ENCODE measurements at places on chromosomes 7 and 10.

DNA sequence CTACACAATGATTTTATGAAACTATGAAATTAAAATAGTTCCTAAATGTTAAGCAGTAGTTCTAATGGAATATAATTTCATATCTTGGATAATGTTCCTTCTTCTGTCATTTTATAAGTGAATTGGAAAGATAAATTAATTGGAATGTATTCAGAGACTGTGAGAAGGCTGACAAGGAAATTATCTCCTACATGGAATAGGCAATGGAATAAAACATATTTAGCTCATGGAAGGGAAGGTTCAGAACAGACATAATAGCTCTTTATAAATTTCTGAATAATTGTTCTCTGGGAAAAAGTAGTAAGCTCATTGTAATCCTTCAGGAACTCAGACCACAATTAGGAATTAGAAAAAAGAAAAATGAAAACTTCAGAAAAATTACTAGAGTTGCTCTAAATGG lies 1172.3 kb upstream of the SORCS1 start:
- DNase-seq: no peak

GRCh38 chr10:85986777-85987176 lies 379.8 kb downstream of the GRID1 start:
- DNase-seq: no peak

DNA sequence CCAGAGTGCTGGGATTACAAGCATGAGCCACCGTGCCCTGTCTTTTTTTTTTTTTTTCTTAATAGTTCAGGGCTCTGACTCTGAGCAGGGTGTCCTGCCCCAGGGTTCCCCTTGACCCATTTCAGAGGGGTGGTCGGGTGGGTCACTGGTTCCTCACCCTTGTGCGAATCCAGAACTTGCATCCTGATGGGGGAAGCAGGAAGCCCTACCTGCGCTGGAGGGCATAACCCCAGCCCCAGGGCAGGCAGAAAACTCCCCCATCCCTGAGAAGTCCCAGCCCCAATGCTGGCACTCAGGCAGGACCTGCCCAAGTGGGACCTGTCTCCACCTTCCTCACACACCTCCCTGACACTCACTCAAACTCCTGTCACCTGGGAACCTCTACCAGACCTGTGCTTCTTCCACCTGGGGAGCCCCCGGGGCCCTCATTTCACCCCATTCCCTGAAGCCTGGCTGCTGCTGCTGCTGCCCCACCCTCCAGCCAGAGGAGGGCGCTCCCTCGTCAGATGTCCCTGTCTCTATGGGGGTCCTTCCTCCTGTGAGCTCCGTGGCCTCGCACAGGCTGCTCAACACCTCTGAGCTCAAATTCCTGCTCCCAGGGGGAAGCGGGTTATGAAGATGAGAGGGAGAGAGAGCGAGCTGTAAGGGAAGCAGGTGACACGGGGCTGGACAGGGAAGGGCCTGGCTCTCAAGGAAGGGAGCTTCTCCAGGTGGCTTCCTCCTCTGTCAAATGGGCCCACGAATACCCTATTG lies 15.1 kb upstream of the ZNF273 start:
- peak; percentile 67 for DNase-seq

DNA sequence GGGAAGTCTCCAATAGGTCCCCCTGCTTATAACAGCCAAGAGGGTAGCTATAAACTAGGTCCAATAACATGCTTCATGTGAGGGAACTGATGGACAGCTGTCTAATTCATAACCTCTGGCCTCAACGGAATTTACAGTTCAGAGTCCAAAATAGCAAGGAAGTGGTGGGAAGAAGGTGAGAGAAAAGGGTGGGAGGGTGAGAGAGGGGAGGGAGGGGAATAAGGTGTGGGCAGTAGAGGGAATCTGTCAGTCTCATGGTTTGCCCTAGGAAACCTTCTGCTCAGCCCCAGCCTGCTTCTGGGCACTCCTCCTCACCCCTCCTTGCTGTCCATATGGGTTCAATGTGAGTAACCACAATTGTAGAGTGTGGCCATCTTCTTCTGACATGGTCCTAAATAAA lies 133.4 kb upstream of the ADO start:
- DNase-seq: no peak

DNA sequence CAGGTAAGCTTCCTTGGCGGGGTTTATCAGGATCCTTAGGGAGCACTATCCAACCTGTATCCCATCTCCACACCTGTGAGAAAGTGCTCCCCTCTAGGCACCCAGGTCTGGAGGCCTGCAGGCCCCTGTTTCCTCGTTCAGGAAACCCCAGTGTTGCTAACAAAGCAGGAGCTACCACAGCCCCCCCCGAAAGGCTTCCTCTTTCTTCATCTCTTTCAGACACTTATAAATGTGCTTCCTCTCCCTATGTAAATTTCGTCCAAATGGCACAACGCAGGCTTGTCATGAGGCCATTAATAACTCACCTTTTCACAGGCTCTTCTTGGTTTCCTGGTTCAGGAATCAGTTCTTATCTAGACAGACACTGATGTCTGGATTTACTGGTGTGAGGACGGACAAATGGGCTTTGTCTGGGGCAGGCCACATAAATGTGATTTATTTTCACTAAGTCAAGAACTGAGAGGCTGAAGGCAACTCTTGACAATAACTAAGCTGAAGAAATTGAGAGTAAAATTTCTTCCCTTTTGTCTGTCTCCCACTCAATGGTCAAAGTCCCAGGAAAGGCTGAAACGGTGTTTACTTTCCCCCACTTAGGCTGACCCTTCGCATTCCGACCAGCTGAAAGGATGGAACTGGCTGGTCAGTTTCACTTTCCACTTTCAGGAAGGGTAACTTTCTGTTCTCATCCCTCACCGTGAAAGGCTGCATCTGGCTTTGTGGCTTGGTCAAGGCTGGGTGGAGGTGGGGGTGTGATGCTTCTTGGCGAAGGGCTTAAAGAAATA lies 46.8 kb downstream of the PIK3AP1 start:
- no peak for DNase-seq

- no peak for DNase-seq
Observed at GRCh38 chr7:156515911-156516790, 124.4 kb upstream of the RNF32 start.

DNA sequence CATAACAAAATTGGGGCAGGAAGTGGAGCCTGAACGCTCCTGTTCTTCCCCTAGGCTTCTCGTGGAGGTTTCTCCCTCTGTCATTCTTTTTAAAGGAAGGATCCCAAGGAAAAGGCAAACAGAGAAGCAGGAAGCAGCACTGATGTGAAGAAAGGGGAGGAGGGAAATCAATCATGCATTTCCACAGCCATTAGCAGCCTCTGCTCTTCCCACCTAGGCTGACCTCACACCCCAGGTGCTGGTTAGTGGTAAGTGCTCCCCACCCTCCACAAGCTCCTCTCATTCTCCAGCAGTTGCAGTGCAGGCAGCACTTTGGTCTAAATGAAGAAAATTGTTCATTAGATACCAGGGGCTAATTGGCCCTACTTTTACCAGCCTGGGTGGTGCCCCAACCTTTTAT lies 2.6 kb downstream of the CRHR2 start:
- no peak for DNase-seq

DNA sequence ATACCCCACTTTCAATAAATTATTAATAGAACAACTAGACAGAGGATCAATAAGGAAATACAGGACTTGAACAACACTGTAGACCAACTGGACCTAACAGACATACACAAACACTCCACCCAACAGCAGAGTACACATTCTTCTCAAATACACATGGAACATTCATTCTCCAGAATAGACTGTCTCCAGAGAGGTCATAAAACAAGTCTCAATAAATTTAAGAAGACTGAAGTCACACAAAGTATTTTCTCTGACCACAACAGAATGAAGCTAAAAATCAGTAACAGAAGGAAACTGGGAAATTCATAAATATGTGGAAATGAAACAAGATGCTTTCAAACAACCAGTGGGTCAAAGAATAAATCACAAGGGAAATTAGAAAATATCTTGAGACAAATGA lies 119.8 kb downstream of the SMURF1 start:
- DNase-seq: no peak

- no peak for DNase-seq
Observed at GRCh38 chr10:33869028-33869427, 534.6 kb upstream of the NRP1 start.

DNA sequence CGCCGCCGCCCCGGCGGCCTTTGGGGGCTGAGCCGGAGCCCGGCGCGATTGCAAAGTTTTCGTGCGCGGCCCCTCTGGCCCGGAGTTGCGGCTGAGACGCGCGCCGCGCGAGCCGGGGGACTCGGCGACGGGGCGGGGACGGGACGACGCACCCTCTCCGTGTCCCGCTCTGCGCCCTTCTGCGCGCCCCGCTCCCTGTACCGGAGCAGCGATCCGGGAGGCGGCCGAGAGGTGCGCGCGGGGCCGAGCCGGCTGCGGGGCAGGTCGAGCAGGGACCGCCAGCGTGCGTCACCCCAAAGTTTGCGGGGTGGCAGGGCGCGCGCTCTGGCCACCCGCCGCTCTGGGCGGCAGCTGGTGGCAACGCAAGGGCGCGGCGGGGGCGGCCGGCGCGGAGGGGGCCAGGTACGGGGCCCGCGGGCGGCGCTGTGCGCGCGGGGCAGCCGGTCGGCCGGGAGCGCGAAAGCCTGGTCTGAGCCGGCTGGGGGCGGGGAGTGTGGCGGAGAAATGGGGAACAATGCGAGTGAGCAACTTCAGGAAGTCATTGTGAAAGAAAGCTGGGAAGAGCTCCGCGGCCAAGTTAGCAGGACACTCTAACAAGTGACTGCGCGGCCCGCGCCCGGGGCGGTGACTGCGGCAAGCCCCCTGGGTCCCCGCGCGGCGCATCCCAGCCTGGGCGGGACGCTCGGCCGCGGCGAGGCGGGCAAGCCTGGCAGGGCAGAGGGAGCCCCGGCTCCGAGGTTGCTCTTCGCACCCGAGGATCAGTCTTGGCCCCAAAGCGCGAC lies at the start of gene IKZF1:
IKZF1 (plus strand) TSS at position 588 of the 782 bp plus-strand sequence. CDS start 14,346 bp downstream, outside the sequence.
- DNase-seq: peak; percentile 52

DNA sequence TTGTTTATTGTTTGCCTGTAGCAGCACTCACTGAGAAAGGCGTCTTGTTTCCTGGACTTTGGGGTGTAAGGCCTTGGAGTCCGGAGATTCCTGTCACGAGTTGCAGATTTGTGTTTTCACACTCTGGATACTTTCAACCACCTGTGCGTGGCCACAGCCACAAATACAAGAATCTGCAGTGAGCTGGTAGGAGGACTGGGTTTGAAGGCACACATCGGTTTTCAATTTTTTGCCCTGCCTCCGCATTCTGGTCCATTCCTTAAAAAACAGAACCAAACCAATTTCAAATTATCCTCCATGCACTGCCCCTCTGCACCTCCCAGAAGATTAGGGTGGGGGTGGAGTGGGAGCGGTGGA lies 619 bp downstream of the EXOC4 start:
- DNase-seq: no peak

DNA sequence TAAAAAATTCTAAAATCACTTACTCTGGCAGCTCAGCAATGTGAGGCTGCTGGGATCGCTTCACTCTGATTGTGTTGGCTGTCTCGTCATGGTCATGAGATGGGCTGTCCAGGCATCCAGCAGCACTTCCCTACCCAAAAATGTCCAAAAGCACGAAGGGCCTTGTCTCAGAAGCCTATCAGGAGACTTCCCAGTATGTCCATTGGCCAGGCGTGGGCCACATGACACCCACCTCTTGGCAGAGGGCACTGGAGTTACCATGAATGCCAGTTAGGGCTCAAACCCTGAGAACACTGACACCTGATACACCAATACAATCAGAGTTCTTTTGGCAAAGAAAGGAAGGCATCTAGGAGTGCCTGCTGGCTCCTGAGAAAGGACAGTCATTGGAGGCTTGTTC lies 27.0 kb upstream of the GLI3 start:
- no peak for DNase-seq

- no peak for DNase-seq
Observed at GRCh38 chr7:12069757-12070156, 141.3 kb upstream of the TMEM106B start.

DNA sequence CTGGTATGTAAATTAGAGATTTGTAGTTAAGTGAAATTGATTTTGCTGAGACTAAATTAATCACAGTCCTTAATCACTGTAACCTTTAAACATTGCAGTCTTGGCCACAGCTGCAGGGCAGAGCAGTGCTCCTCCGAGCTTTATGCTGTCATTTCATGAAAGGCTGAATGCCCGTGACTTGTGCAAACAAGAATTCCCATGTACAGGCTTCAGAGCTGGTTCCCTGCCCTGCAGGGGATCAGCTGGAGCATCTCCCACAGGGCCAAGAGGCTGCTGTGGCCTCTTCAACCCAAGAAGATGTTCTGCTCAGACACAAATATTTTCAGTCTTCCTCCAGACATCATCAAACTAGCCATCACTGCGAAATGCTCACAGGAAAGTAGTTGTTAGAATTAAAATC lies 419.1 kb downstream of the AUTS2 start:
- DNase-seq: no peak

DNA sequence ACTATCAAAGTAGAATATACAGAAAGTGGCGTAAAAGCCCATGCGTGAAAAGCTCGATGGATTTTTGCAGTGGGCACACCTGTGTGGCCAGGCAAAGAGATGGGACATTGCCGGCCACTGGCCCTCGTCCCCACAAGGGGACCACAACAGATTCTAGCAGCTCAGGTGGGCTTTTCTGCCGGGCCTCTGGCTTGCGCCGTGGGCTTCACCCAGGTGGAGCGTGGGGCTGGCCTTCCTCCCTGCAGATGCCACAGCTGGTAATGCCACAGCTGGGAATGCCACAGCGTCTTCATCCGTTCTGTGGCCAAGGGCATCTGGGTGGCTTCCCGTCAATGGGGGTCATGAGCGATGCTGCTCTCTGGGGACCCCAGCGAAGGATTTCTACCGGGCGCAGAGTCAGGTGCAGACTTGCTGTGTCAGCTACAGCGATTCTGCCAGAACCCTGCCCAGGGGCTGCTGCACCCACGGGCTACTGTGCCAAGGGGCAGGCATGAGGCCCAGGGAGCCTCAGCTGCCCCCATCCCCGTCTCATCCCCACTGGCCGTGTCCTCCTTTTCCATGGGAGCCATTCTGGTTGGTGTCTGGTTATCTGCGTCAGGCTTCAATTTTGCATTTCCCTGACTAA lies 52.5 kb upstream of the NKX6-2 start:
- no peak for DNase-seq

DNA sequence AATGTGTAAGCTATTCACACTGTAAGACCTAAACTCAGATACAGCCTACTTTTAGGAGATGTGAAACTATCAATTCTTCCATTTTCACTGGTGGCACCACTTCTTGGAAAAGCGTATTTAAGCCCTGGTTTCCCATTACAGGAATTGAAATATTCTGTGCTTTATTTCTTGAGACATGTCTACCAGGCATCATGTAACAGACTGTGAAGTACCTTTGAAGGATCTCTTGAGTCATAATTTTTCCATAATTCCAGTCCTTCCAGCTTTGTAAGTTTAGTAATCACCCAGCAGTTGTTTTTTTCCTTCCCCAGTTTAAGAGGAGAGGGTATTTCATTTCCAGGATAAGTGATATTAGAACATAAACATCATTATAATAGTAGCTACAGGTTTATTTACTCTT lies 186.0 kb upstream of the PRPS1L1 start:
- DNase-seq: no peak

GRCh38 chr10:123475466-123475865 lies 190.7 kb upstream of the GPR26 start:
- no peak for DNase-seq

- no peak for DNase-seq
Observed at GRCh38 chr7:116232350-116232749, 22.0 kb downstream of the TES start.
